ENCODE measurements at places on chromosomes 11 and 22.

DNA sequence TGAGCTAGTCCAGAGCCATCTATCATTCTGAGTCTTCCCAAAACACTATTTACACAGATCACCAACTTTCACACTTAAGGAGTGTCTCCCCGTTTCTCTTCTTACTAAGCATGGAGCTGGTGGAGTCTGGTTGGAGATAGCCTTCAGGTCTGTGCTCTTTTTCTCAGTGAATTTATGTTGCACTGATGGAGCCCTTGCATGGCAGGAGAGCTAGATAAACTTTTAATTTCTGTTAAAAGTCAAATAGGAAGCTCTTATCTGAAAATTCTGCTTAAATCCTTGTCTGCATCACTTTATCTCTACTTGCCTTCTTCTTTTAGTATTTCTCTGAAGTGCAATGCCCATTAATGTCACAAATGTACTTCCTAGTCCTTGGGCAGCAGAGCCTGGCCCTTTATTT is 63.4 kb downstream of the ST3GAL4 start:
- DNase-seq = no peak

GRCh38 chr22:35517769-35518530 is 22.7 kb upstream of the RASD2 start:
- no peak for DNase-seq

- DNase-seq = no peak
These were observed 41.6 kb downstream of the MRGPRX2 start for GRCh38 chr11:19018901-19019300.

DNA sequence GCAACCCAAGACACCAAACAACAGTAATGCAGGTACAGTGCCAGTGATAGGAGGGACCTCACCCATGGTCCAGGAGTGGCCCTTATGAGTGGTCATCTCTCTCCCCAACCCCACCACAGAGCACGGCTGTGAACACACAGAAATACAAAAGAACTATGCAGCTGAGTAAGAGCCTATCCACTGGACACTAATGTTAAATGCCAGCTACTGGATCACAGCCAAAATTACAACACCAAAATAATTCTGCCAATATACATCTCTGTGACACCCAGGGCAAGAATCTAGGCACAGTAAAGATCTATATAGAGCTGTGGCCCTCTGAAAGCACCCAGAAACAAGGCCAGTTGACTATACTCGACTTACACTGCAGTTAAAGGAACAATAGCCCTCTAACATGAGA is 22.8 kb upstream of the GPR83 start:
- DNase-seq = no peak

DNA sequence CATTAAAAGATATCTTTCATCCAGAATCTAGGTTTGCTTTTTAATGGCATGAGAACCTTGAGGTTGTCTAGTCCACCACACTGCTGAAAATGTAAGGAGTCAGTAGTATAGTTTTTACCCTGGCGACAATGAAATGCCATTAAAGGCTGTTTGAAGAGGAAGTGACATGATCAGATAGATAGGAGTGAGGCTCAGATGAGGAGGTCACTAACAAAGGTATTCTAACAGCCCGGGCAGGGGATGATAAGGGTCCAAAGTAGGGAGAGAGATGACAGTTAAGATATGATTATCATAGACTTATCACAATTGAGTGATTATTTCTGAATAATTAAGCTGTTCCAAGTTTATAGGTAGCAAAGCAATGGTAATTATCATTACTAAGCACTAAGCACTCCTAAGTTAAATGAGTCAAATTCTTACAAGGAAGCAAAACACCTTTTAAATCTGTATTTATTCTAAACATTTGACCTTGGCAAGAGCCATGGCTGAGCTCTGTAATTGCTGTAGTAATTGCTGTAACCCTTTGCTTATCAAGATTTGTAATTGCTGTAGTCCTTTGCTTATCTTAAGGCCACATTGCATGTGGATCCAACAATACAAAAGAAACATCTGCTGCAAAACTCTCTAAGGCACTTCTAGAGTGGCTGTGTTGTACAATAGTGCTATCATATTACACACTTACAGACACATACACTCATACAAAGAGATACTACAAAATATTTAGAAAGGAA is 92.6 kb downstream of the ENTHD1 start:
- no peak for DNase-seq

DNA sequence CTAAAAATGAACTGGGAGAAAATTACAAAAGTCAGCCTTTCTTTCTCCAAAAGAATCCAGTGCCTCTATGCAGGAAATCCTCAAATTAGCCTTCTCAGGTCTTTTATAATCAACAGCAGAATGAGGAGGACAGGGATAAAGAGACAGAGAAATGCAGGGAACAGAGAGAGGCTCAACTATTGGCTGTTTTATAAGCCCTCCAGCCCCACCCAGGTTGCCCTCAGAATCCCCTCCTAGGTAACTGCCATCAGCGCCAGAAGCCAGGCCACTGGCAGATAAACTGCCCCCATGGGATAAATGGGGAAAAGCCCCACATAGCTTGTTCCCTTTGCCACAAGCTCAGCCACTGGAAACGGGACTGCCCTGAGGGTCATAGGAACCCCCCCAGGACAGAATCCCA is 10.9 kb upstream of the HMOX1 start:
- DNase-seq = no peak

All from activated CD4-positive, alpha-beta T cell treated with anti-CD3 and anti-CD28 coated beads, Interleukin-2, amount 50 U/mL, for 1 hour (primary cell).